Cardiac septum (tissue), 1 donor: ENCODE measurements at places on chromosomes 7 and 10.

GRCh38 chr7:2154121-2154520 lies 78.6 kb downstream of the MAD1L1 start:
- DNase-seq: no peak

DNA sequence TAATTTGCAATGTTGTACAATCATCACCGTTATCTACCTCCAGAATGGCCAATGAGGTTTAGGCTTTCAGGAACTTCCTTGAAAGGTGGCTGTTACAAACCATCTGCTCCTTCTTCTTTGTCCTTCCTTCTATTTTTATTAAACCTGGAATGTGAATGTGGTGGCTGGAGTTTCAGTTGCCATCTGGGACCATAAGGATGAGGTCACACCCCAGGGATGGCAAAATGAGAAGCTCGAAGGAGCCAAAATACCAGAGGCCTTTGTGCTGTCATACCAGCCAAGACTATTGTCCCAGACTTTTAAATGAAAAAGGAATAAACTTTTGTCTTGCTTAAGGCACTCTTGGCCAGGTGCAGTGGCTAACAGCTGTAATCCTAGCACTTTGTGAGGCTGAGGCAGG lies 30.9 kb upstream of the LMTK2 start:
- no peak for DNase-seq

DNA sequence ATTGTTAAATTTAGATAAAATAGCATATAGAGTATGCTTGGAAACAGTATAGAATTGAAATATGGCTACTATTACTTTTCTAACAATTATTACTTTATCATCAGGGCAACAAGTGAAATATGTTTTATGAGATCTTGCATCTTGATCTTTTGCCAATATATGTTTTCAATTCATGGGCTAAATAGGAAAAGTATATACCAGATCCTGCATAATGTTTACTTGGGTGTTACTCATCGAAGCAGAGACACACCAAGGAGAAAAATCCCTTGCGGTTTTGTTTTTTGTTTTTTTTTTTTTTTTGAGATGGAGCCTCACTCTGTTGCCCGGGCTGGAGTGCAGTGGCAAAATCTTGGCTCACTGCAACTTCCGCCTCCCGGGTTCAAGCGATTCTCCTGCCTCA lies 541.4 kb downstream of the SUGCT start:
- DNase-seq: no peak

- DNase-seq: no peak
Measured at GRCh38 chr10:105679781-105680180, 1038.7 kb downstream of the SORCS3 start.

DNA sequence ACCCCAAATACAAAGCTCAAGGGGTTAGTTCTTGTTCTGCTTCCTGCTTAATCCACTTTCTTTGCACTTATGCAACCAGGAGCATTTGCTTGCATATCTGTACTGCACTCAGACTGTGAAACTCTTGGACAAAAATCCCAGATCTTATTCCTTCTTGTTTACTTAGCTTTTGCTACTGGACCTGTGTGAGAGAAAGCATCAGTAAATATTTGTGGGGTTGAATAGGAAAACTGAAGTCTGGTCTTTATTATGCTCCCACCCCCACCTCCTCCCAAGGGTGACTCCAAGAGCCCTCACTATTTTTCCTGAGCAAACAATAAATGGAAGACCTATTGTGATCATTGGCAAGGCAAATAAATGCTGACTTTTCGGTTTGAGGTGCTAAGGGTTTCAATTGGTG lies 57.1 kb upstream of the VSTM2A start:
- DNase-seq: no peak

GRCh38 chr7:47546733-47547494 lies 35.0 kb downstream of the TNS3 start:
- DNase-seq: no peak

DNA sequence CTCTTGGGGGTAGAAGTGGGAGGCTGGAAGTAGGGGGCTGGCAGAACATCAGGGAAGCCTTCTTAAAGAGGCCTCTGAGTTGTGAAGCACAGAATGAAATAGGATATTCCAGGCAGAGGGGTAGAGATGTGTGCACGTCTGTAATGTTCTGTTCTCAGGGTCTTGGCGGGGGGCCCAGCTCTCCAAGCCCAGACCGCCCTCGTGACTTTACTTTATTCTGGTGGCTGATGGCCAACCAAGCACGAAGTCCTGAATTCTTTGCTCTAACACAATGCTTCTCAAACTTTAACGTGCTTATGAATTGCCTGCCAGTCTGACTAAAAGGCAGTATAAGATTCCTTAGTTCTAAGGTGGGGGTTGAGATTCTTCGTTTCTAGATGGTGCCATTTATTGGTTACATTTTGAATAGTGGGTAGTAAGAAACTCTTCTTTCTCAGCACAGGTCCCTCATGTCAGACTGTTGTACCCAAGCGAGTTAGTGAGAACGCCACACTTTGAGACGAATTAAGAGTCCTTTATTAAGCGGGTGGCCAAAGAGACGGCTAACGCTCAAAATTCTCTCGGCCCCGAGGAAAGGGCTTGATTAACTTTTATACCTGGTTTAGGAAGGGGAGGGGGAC lies 8.2 kb downstream of the PRXL2A start:
- DNase-seq: no peak

DNA sequence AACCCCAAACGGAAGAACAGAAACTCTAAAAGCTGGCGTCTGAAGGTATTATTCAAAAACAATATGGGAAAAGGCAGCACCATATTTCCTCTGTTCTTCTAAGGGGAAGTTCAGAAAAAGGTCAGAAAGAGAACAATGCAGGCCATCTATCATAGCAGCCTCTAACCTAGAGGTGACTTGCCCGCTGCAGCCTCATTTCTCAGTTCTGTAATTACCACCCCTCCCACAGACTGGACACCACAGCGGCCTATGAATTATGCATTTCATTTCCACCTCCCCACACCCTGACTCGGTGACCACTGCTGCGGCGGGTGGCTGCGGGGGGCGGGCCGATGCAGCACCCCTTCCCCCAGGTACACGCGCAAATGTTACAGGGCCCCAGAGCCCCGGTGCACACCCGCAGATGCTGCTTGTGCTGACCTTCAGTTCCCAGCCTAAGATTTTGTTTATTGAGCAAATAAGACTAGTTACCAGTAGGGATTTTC lies 125.5 kb downstream of the CLEC2L start:
- DNase-seq: no peak

DNA sequence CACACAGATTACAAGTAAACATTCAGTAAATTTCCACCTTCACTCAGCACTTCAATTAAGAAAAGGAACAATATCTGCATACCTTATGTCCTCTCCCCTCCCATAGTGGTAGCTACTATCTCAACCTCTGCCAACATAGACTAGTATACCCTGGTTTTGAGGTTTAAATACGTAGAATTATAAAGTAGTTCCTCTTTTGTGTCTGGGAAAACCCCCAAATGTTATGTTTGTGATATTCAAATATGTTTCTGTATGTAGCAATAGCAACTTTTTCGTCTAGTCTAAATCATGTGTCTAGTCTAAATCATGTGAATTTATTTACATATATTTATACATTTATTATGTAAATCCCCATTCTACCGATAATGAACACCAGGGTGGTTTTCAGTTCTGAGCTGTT lies 13.2 kb upstream of the CAMK2B start:
- no peak for DNase-seq

DNA sequence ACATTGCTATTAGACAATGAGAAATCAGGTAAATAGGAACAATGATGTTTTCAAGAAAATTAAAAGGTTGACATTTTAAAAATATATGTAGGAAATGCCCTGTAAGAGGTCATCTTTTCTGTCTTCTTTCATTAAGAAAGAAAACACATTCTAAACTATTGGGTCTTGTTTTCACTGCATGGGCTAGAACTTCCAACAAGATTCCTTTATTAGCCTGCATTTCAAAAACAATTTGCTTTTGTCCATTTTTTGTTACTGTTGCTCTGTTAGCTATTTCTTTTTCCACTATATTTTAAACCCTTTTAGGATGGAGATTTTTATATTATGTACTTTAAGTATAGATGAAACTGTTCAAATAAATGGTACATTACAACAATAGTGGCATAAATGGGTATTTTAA lies 9.2 kb downstream of the REEP3 start:
- no peak for DNase-seq

GRCh38 chr10:22464966-22465629 lies 119.8 kb downstream of the SPAG6 start:
- no peak for DNase-seq

DNA sequence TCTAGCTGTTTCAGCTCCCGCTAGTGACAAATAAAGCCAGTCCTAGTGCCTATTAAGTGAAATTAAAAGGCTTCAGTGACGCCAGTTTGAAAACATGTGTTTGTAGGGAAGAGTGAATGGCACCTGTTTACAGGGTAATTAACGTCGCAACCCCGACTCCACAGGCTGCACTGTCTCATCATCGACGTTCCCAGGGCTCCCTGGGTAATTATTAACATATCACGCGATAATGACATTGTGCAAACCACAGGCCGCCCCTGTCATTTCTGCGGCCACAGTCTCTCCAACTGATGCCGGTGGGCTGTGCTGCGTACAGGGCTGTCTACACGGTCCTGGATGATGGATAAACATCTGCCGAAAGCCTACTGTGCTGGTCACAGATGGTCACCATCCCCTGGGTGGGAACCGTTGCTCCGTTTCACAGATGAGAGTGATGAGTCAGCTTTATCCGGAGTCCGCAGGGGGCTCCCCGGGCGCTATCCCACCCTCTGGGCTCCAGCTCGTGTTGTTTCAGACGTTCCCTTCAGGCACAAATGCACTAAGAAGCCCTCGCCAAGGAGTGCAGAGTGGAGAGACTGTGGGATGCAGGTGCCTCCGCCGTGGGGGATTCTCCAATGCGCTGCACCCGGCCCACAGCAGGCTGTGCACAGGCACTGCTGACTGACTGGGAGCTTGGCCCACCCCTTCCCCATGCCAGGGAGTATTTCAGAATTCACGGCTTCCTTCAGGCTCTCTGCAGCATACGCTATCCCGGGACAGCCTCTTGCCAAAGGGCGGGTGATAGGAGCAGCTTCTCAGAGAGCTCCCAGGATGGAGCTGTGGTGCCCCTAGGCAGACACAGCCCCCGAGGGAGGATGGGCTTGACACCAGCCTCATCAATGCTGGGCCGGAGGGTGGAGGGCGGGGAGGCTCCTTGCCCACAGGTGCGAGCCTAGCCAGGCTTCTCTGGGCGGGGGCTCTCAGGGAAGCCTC lies 491.8 kb upstream of the FOXK1 start:
- DNase-seq: no peak

- no peak for DNase-seq
Measured at GRCh38 chr10:97217299-97217698, 31.5 kb upstream of the SLIT1 start.

DNA sequence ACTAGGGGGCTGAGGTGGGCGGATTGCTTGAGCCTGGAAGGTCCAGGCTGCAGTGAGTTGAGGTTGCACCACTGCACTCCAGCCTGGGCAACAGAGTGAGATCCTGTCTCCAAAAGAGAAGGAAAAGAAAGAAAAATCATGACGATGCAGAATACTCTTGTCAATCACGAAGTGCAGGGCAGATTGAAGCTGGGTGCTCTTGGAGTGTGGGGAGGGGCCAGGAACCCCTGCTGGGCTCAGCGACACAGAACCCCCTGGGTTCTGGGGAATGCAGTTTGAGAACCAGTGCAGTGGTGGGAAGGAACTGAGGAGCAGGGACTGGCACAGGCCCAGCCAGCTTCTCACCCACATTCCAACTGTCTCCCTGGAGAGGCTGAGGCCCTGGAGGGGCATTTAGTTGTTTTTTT lies 10.8 kb upstream of the INTS1 start:
- DNase-seq: no peak

GRCh38 chr10:52961323-52961722 lies 188.7 kb upstream of the MBL2 start:
- no peak for DNase-seq

GRCh38 chr7:108063520-108063933 lies 60.6 kb upstream of the LAMB1 start:
- DNase-seq: no peak

GRCh38 chr7:92714280-92714679 lies 122.1 kb downstream of the CDK6 start:
- DNase-seq: no peak

- DNase-seq: peak; percentile 85
Measured at GRCh38 chr7:35537067-35538023, 157.6 kb downstream of the HERPUD2 start.

DNA sequence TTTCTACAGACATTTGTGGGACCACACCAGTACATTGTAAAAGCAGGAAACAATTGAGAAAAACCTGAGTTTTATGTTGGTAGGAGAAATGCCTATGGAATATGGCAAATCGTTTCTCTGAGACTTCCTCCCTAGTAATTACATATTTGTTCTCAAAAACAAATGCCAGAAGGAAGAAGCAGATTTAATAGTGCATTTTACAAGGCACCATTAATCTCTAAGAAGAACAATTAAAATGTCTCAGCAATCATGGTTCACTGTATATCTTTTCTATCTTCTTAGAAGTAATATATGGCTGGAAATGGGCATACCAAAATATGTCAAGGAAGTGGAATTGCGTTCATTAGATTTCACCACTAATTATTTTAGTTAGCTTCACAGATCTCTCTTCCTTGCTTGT lies 13.3 kb downstream of the CAV1 start:
- no peak for DNase-seq

DNA sequence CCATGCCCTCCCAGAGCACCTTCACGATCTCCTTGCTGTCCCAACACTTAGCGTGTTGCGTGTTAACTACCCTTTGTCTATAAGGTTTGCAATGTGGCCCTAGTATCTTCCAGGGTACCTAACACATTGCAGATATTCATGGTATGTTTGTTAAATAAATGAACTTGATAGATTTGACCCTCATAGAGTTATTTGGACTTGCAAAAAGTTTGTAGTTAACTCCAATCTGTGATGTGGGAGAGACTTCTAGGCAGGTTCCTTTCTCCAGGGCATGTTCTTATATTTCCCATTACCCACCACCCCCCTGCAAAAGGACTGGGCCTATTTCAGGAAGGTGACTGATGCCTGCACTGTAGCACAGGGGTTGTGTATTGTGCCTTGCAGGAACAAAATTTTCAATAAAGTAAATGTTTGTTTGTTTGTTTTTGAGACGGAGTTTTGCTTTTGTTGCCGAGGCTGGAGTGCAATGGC lies 612 bp downstream of the HILPDA start:
- DNase-seq: no peak

- no peak for DNase-seq
Measured at GRCh38 chr7:80885757-80886156, 33.1 kb downstream of the SEMA3C start.

DNA sequence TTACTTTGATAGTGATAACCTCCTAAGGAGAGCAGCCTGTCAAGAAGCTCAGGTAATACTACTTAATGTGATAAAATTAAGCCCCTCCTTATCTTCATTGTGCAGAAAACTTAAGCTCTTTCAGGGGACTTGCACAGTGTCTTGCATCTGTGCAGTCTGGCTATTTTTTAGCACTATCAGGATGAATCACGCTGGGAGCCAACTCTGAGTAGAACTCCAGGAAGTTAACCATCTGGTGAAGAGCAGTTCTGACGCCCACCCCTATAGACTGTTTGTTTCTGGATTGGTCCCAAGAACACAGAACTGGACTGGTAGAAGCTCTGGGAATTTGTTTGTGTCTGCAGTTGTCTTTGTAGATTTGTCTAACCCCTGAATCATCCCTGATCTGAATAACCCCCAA lies 41.9 kb downstream of the AGK start:
- DNase-seq: no peak
